ENCODE measurements at places on chromosomes 4 and X.
A peak's percentile ranks its signal among the peaks of the same experiment; 100 is the strongest.

DNA sequence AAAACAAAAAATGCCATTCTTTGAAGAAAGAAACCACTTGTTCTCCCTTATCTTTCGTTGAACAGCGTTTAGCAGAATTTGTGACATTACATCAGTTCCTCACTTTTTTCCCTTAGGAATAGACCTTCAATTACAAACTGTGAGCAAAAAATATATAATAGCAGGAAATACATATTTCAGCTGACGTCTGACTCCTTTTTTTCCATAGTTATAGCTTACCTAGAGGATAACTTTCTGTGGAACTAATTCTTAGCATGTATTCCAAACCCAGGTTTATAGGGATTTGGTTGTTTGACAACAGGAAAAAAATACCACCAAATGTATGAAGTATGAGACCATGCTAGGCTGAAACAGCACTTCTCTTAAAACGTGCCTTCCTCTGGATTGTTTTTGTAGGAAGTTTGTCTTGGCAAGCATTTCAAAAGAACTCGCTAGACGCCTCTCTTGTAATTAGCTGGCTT lies 2.0 kb upstream of the LIMCH1 start:
- DNase-seq = peak; percentile 52

GRCh38 chrX:109886122-109886761 lies 116.7 kb upstream of the TMEM164 start:
- DNase-seq = no peak

DNA sequence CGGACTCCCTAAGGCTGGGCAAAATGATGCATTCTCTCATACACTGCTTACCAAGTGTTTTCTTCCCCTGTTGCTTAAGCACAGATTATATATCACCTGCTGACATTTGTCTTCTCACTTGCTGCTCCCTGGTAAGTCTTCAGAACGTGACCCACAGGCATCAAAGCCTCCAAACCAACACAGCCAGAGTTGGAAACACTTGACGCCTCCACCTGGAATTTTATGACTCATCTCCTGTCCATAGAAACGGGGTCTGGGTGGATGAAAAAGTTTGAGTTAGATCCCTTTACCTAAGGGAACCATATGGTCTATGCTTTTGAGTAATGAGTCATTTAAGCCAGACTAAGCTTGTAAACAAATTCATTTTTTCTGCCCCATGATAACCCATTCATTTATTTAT lies 251.6 kb downstream of the USP46 start:
- DNase-seq = no peak

DNA sequence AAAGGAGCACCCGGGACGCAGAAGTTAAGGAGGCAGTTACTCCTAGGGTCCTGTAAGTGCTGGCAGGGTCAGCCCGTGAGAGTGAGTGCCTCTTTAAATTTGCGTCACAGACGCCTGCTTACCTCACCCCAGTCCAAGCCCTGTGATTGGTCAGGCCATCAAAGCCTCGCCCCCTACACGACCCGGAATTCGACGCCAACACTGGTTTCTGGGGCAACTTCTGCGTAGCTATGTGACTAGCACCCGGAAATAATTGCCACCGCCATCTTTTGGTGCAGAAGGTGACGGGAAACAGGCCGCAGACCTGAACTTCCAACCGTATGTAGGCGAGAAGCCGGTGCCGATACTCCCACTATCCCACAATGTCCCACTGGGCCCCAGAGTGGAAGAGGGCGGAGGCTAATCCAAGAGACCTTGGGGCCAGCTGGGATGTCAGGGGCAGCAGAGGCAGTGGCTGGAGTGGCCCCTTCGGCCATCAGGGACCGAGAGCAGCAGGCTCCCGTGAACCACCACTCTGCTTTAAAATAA lies at the start of gene DDX53:
Gene DDX53 (plus strand): TSS at position 265 of the 528 bp plus-strand sequence. CDS start 98 bp downstream, at position 363.
- DNase-seq = no peak

- DNase-seq = peak; percentile 93
Measured at GRCh38 chrX:154478728-154479622, at the start of gene LAGE3. Gene LAGE3, minus strand, starts transcription at chrX:154479281. Its CDS starts 366 bp downstream, at chrX:154478915.

DNA sequence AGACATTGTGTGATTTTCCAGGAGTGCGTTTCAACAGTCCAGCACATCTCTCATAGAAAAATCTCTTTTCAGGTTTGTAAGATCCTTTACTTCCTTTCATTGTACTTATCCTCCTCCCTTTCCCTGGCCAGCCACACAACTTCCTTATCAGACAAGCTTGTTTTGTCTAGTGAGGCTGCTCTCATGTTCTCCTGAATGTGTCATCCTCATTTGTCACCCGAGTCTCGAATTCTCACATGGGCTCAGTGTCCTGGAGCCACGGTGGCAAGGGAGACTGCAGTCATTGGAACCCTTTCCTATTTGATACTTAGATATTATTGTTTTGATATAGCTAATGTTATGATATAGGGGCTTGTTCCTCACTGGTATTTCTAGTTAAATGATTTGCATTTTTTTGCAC lies 16.9 kb downstream of the SYNPO2 start:
- DNase-seq = no peak

- no peak for DNase-seq
Measured at GRCh38 chrX:19743386-19743785, 144.0 kb downstream of the SH3KBP1 start.

GRCh38 chrX:66035667-66036066 lies 4.2 kb downstream of the VSIG4 start:
- no peak for DNase-seq

GRCh38 chr4:122480655-122481487 lies 24.3 kb upstream of the IL2 start:
- no peak for DNase-seq

- no peak for DNase-seq
Measured at GRCh38 chr4:101127176-101127790, 220.0 kb downstream of the PPP3CA start.

GRCh38 chrX:118536687-118537461 lies 41.3 kb downstream of the DOCK11 start:
- DNase-seq = peak; percentile 57

DNA sequence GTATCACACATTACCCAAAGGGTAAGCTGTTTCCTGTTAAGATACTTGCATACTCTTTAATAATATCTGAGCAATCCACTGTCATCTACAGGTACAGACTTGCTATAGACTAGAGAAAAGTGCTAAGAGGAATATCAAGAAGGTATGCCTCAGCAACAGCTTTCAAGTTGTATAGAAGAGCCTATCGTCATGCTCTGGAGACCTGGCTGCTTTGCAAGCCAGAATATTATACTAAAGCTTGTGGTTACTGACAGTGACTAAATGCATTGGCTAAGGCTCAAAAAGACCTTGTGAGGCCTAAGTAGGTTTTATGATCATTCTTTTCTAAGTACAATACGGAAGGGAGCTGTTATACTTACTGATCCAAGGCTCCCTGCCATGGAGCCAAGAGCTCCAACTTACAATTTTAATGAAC lies 11.3 kb downstream of the LAMP2 start:
- peak; percentile 66 for DNase-seq

DNA sequence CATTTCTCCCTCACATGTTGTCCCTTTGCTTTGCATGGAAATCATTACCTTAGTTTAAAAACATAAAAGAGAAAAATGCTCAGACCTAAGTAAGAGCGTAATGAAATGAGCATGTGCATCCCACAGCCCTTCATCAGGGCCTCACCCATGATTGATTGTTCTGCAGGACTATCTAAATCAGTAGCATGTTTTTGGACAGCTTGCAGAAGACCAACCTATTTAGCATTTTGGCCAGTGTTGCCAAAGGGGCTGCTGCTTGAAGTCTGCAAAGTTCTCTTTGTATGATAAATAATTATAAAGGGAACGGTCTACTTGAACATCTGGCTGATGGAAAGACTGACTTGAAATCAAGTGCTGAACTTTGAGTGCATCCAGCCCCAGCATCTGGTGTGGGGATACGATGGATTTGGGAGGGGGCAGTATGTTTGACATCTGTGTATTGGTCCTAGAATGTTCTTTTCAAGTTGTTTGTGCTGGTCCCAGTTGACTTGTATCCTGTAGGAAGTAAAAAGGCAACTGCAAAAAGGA lies 76.1 kb upstream of the LIMCH1 start:
- no peak for DNase-seq

- no peak for DNase-seq
Measured at GRCh38 chrX:125193921-125194320, 125.8 kb upstream of the TEX13C start.

DNA sequence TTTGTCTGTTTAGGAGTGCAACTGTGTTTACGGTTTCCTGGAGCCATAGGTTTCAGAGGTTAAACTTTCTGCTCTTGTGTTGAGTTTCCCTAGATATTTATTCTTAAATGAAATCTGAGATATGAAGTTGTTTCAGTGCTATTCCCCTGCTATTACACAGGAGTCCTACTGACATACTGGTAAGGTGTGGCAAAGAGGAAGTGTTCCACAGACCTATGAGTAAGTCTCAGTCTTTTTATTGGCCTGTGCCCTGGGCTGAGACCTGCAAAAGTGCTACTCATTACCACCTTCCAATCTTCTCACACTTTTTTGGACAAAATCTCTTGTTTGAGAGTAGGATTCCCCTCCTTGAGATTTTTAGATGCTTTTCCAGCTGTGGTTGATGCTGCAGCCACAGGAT lies 35.6 kb upstream of the MAGEA8 start:
- no peak for DNase-seq

DNA sequence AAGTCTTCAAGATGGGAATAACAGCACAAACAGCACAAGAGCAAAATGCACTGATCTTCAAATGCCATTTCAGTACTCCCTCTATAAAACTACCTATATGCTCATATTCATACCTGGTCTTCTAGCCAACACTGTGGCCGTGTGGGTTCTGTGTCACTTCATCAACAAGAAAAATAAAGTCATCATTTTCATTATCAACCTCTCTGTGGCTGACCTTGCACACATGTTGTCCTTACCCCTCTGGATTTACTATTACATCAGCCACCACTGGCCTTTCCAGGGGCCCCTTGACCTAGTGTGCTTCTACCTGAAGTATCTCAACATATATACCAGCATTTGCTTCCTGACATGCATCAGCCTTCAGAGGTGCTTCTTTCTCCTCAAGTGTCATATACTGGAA lies 59.6 kb upstream of the GPR174 start:
- DNase-seq = no peak

DNA sequence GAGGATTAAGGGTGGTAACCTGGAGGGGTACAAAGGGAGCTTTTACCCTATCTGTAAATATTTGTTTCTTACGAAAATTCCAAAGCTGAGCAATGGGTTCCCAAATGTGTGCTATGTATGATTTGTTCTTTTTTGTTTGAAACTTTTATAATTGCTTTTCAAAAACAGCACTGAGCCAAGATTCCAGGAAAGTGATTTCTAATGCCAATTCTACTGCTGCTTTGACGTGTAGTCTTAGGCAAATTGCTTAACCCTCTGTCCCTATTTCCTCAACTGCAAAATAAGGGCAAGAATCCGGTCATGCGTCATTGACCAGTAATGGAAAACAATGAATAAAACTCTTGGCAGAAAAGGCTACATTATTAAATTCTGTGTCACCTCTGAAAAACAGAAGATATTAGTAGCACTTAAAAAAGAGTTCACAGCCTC lies 454.7 kb downstream of the IL15 start:
- DNase-seq = peak; percentile 14

DNA sequence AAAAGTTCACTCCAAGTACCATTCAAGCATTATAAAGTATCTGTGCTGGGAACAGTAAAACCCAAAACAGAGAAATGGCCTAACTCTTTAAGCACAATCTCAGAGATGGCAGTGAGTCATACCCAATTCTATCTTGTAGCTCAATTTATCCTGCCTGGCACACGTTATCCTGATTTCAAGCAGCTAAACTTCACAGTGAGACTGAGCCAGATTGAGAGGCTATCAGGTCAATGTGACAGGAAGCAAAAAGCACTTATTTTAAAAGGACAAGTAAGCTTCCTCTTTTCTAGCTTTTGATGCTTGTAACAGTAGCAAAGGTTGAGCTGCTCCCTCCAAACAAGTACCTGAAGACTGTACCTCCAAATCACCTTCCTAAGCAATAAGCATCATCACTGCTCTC lies 324.9 kb downstream of the NAF1 start:
- peak; percentile 77 for DNase-seq

GRCh38 chr4:120761070-120761469 lies 161.5 kb downstream of the PRDM5 start:
- no peak for DNase-seq

DNA sequence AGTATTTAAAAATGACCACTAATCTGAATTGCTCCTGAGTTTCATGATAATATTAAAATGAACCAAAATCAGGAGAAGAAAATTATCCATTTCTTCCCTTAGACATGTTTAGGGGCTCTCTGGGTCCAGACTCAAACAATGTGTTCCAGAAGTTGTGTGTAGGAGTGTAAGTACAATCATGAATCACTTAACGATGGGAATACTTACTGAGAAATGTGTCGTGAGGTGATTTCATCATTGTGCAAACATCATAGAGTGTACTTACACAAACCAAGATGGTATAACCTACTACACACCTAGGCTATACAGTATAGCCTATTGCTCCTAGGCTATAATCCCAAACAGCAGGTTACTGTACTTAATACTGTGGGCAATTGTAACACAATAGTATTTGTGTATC lies 74.8 kb downstream of the STPG2 start:
- no peak for DNase-seq

GRCh38 chr4:71189471-71189870 lies 149.3 kb upstream of the SLC4A4 start:
- DNase-seq = no peak

All from umbilical cord (tissue), 2 donors.